ENCODE measurements at places on chromosomes 5 and 9.
A peak's percentile ranks its signal among the peaks of the same experiment; 100 is the strongest.

DNA sequence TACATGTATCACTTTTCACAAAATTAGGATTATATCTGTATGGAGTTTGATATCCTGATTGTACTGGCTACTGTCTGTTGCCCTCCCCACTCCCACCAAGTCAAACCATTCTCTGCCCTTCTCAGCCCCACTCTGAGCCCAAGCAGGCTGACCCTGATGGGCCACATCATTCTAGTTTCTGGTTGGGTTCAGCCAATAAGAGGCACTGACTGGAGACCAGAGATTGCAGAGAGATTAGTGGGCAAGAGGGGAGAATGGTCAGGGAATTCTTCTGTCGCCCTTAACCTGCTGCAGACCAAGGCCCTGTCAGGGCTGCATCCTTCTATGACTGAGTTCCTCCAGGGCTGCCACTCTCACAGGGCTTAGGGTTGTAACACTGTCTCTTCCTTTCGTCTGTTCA is 2.7 kb downstream of the HSPB3 start:
- H3K36me3 ChIP-seq: no peaks in the 10 kb centered on the region
- H3K27me3 ChIP-seq: no peaks in the 10 kb centered on the region
- H3K27ac ChIP-seq: no peak overlapping the region

- H3K27me3 ChIP-seq: no peaks in the 10 kb centered on the region
- H3K4me3 ChIP-seq: no peak overlapping the region
- no peak for DNase-seq
- no peaks in the 10 kb centered on the region for H3K36me3 ChIP-seq
- H3K27ac ChIP-seq: no peak overlapping the region
These were observed 64.2 kb upstream of the SUSD1 start for GRCh38 chr9:112239284-112239683.

GRCh38 chr9:112863746-112864145 is 26.9 kb downstream of the SLC46A2 start:
- H3K4me1 ChIP-seq: no peaks in the 10 kb centered on the region
- H3K36me3 ChIP-seq: 0 out of 2 replicates have a peak, but pooled peaks cover 4% of the 10 kb centered on the region
- DNase-seq: no peak

DNA sequence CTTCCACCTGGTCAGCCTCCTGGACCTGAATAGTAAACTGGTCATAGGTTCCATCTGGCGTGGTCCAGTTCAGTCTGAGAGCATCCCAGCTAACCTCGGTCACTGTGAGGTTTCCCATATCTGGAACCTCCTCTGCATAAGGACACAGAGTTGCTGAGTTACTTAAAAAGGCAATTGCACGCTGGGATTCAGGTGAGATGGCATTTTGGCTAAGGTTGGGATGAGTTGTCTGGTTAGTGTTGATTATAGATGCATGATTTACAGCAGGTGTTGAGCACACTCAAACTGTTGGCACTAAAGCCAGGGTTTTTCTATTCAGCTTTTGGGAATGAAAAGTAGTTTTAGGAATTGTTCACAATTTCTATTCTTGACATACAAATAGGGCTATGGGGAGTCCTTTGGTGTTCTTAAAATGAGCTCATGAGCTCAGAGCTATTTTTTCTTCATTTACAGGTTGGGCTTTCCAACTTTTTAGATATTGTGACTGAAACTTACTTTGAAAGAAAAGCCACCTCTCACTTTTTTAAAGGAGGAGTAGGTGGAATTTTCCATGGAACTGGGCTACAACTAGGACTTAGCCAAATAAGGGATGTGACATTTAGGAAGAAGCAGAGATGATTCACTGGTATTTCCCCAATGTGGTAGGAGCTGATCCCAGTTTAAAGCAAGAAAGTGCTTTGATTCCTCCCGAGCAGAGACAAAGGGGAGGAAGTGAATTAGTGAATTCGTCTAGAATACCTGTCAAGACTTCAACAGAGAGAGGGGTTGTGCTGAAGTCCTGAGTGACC is 54.7 kb downstream of the TNC start:
- H3K36me3 ChIP-seq: no peaks in the 10 kb centered on the region
- peak; percentile 7 for DNase-seq
- no peak overlapping the region for H3K27ac ChIP-seq
- H3K4me3 ChIP-seq: no peak overlapping the region

DNA sequence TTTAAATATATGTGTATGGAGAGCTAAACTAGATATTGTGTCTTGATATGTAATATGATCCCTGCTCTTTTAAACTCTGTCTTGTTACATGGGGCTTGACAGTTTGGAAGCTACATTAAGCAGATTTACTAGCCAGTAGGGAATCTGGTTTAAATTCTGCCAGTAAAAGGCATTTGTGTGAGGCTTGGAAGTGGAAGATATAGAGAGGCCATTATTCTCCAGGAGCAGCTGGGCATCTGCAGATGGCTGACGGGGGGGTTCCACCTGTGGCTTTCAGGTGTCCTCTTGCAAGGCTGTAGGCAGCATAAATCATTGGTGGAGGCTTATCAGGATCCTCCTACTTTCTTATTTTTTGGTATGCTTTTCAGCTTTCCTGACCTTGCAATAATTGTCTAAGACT is 179.1 kb upstream of the FBXL7 start:
- H3K36me3 ChIP-seq: no peaks in the 10 kb centered on the region
- no peak for DNase-seq
- H3K27ac ChIP-seq: no peak overlapping the region
- no peaks in the 10 kb centered on the region for H3K27me3 ChIP-seq
- H3K4me3 ChIP-seq: no peak overlapping the region

GRCh38 chr5:135289651-135290050 is 109.4 kb downstream of the MACROH2A1 start:
- no peak overlapping the region for H3K27ac ChIP-seq
- no peaks in the 10 kb centered on the region for H3K27me3 ChIP-seq
- H3K36me3 ChIP-seq: no peaks in the 10 kb centered on the region
- H3K4me3 ChIP-seq: no peak overlapping the region
- H3K4me1 ChIP-seq: no peaks in the 10 kb centered on the region
